ENCODE measurements at places on chromosomes 7 and 10. TPM values are rescaled to one million over a fixed set of nuclear protein-coding genes. Genes with fewer than 3 reads are reported as not detected.

PLA2G12B gene
- not detected for total RNA-seq

SP8 gene
- not detected for total RNA-seq

SLIT1 gene
- total RNA-seq: 0.05 TPM

C10orf62 gene
- total RNA-seq: not detected

SLC37A3 gene
- total RNA-seq: 29.0 TPM

CAV1 gene
- 487 TPM for total RNA-seq

CYP3A7 gene
- total RNA-seq: not detected

TAS2R41 gene
- not detected for total RNA-seq

MYOZ1 gene
- not detected for total RNA-seq

ZNF503 gene
- total RNA-seq: 13.0 TPM

GRM3 gene
- total RNA-seq: not detected

C7orf57 gene
- total RNA-seq: 0.20 TPM

RHBDD2 gene
- 102 TPM for total RNA-seq
